ENCODE measurements at places on chromosomes 6 and 20. TPM values are rescaled to one million over a fixed set of nuclear protein-coding genes. Genes with fewer than 3 reads are reported as not detected.

DNA sequence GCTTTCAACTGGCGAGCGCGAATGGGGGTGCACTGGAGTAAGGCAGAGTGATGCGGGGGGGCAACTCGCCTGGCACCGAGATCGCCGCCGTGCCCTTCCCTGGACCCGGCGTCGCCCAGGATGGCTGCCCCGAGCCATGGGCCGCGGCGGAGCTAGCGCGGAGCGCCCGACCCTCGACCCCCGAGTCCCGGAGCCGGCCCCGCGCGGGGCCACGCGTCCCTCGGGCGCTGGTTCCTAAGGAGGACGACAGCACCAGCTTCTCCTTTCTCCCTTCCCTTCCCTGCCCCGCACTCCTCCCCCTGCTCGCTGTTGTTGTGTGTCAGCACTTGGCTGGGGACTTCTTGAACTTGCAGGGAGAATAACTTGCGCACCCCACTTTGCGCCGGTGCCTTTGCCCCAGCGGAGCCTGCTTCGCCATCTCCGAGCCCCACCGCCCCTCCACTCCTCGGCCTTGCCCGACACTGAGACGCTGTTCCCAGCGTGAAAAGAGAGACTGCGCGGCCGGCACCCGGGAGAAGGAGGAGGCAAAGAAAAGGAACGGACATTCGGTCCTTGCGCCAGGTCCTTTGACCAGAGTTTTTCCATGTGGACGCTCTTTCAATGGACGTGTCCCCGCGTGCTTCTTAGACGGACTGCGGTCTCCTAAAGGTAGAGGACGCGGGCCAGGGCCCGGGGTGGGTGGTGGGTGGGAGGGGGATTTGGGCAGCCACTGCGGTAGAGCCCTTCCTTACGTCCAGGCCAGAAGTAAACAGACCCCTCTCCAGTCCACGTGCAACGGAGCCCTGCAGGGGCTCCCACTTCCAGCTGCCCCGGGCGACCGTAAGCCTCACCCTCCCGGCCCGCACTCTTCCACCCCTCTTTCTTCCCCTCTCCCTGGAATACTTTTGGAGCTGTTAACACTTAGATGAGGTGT is 998 bp downstream of the BMP2 start:
- no peak for DNase-seq

DNA sequence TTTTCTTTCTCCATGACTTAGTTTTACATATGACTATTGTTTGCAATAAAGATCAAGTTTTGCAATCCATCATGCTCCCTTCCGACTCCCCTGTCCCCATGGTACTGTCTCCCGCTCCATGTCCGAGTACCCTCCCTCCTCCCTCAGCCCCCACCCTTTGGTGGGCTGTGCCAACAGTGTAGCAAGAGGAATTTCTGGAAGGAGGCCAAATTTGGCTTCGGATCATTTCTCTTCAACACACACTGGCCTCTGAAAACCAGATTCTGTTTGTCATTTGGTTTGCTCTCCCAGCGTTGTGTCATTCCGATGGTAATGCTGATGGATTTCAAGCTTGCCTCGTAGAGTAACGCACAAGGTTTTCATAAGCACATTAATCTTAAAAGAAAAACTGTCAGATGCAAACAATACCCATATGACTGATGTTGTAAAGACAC is 22.9 kb upstream of the PAX1 start:
- no peak for DNase-seq

POM121L2 gene
- total RNA-seq, result not detected

TBXT gene
- total RNA-seq, result not detected

TMEM217 gene
- total RNA-seq, result 0.73 TPM

All from SJCRH30 (cell line).